ENCODE measurements at places on chromosomes 6 and 20. TPM values are rescaled to one million over a fixed set of nuclear protein-coding genes. Genes with fewer than 3 reads are reported as not detected.

GRCh38 chr20:31842471-31843157 lies 2.8 kb downstream of the FOXS1 start:
- DNase-seq = no peak

GRCh38 chr6:49776444-49776843 lies 10.6 kb downstream of the PGK2 start:
- DNase-seq = no peak

- DNase-seq = no peak
Observed at GRCh38 chr6:43226192-43226851, 3.0 kb downstream of the DNPH1 start.

DNA sequence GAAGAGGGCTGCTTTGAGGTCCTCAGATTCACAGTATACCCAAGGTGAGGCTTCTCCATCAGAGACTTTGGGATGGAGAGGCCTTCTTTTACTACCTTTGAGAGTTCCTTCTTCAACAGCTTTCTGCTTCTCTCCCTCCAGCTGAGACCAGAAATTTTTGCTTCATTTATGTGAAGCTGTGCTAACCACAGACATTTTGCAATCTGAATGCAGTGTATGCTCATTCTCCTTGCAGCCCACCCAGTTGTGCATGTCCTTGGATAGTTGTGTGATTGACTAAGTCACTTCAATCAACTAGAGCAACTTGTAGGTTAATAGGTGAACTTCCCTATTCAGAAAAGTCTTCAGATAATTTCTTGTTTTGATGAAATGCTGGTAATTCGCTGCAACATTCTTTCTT lies 20.1 kb downstream of the DCBLD1 start:
- DNase-seq = no peak

- DNase-seq = no peak
Observed at GRCh38 chr6:37396571-37397180, 36.3 kb upstream of the CMTR1 start.

DNA sequence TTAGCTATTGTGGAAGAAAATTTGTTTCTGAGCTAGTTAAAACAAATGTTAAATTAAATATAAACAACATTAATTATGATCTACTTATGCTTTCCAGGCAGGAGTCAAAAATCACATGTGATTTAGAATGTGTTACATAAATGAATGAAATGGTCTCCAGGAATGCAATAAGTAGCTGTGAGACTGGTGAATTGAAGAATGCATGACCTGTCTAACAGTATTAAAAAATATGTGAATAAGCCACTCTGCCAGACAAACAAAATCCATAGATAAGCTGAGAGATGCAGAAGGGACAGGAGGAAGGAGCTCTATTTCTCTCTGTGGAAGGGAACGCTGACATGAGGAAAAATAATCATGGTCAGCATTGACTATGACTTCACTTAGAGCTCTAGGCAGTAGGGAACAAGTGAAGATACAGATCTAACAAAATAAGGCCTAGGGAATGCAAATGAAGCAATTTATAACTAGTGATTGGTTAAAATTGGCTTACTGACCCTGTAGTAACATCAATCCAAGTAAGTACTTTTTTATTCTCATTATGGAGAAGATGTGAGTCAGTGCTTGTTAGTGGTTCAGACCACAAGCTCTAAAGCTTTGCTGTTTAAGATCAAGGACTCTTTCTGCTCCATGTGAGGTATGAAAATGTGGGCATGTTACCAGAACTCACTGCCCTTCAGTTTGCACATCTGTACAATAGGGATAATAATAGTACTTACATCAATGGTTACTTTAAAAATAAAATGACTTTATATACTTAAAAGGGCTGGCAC lies 432.6 kb downstream of the MMUT start:
- no peak for DNase-seq

GRCh38 chr20:31605902-31606803 lies 1.1 kb downstream of the ID1 start:
- DNase-seq = no peak

DNA sequence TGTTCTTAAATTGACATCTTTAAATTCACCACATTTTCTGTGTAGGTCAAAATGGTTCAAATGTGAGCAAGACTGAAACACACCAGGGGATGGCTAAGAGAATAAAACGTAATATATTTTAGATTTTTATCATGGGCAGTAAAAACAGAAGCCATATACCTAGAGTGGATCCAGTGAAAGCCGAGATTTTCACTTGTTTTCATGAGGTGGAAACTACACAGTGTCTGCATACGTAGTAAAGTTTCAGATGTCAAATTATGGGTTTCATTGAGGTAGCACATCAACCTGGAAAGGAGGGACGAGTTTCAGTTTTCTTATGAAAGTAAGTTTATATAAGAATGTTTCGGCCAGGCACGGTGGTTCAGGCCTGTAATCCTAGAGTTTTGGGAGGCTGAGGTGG lies 25.9 kb downstream of the METTL24 start:
- no peak for DNase-seq

DNA sequence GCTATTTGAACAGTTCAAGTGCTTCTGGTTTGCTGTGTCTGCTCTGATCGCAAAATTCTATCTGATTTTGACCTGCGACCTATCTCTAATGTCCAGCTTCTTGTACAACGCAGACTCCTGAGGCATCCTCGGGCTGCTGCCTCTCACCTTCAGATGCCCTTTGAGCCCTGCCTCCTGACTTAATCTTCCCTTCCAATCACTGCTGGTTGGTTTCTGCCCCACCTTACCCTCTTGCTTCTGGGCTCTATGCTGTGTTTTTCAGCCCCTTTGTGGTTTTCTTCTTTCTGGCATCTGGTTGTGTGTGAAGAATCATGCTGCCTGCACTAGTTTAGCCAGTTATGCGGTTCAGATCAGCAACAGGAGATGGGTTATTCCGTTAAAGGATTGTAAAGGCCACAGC lies 131.2 kb upstream of the THEMIS start:
- no peak for DNase-seq

GRCh38 chr6:47034421-47034820 lies 7.7 kb downstream of the ADGRF1 start:
- no peak for DNase-seq

The GDAP1L1 gene
- not detected for total RNA-seq

The ECT2L gene
- 0.16 TPM for total RNA-seq

The HCRTR2 gene
- total RNA-seq = not detected

The SNRPB gene
- total RNA-seq = 124 TPM

The FERMT1 gene
- total RNA-seq = 2.0 TPM

The SLC26A8 gene
- 0.29 TPM for total RNA-seq
